Kidney capillary endothelial cell (primary cell): ENCODE measurements at places on chromosomes 6 and 20.
A peak's percentile ranks its signal among the peaks of the same experiment; 100 is the strongest.

DNA sequence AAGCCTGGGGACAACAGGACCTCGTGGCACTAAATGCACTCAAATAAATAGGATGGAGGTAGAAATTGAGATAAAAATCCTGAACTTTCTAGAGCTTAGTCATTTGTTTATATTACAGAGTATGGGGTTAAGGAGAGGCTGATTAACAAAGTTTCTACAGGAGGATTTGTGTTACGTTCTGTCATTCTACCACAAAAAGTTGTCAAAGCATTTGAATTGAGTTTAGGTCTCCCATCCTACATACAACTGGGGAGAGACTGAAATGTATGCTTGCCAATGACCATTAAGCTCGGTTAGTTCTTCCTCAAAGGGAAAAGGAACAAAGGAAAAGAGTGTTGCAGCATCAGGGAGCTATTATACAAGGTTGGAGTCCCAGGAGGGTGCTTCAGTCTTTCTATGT is 597.9 kb downstream of the COL12A1 start:
- DNase-seq, result no peak

DNA sequence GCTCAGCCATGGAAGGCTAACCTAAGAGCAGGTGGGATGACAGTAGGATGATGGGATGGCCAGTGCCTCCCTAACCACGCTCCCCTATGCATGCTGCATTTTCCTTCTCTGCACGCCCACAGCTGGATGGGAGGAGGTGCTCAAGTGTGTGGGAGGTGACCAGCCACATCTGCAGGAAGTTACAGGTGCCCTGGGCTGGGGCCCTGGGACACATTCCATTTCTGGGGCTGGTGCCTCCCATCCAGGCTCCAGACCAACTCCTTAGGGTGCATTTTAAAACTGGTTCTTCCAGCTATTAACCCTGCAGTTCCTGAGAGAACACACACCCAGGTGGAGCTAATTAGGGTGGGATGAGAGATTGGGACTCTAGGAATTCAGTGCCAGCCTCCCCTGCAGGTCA is 135.3 kb upstream of the ARMC2 start:
- DNase-seq, result no peak

DNA sequence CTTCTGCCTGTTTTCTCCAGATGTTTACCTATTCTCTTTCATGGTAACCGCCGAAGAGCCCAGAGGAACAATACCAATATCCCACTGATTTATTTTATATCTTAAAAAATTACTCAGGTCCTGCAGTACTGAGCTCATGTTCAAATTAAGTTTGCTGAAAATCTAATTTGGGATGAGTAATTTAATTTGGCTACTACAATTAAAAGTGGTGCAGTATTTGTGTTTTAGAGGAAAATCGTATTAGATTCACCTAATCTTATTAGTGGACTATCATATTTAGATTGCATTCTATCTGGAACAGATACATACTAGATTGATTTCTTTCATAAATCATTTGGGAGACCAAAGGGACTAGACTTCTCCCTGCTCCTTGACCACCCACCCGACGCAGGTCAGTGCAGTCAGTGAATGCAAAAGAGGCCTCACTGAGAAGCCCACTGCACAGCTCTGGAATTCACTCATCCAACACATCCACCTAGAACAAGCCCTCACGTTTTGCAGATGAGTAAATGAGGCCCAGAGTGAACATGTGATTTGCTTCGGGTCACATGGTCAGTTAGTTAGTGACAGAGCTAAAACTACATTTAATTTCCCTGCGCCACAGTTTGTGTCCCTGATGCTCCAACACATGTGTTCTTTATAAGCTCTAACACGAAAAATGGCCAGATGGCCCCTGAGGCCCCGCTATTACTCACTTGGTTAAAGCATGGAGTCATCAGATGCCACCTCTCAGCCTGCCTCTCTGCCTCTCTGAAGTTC is 101.8 kb downstream of the TRERF1 start:
- no peak for DNase-seq

DNA sequence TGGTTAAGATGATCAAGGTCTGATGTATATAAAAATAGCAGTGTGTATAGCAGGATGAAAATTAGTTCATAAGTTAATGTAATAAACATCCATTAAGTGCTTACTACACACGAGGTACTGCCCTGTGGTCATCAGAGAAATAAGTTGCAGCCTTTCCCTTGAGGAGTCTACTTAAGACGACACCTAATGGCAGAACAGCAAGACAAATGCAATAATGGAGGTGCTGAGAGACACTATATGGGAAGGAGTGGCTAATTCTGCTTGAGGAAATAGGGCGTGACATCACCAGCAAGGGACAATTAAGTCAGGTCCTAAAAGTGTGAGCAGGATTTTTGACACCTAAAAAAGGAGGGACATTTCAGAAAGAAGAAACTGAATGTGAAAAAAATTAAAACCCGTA is 75.2 kb downstream of the BACH2 start:
- no peak for DNase-seq

GRCh38 chr20:16018881-16019280 is 554.4 kb downstream of the KIF16B start:
- no peak for DNase-seq

DNA sequence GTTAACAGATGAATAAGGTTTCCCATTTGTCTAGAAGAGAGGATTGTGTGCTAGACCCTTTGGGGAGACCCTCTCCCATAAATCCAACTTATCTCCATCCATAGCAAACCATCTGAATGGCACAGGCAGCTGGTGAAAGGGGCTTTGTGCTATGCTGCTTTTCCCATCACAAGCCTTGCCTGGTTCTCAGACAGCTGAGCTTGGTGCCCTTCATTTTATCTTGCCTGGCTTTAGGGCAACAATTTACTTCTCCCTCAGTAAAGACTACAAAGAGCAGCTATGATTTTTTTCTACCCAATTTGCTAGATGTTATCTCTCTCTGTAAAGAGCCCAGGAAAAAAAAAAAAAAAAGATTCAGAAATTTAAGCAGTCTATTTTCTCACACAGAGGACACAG is 117.0 kb upstream of the COL21A1 start:
- DNase-seq, result no peak

GRCh38 chr6:89100114-89100513 is 17.8 kb downstream of the SRSF12 start:
- no peak for DNase-seq

- no peak for DNase-seq
Observed at GRCh38 chr6:45609141-45609638, 231.5 kb upstream of the SUPT3H start.

GRCh38 chr20:11849976-11850670 is 67.6 kb upstream of the BTBD3 start:
- DNase-seq, result no peak

- no peak for DNase-seq
Observed at GRCh38 chr6:52161689-52162438, 24.3 kb upstream of the IL17A start.

- DNase-seq, result no peak
Observed at GRCh38 chr6:158503846-158504245, 56.0 kb upstream of the TMEM181 start.

- DNase-seq, result no peak
Observed at GRCh38 chr20:62618611-62619529, 23.4 kb upstream of the SLCO4A1 start.

DNA sequence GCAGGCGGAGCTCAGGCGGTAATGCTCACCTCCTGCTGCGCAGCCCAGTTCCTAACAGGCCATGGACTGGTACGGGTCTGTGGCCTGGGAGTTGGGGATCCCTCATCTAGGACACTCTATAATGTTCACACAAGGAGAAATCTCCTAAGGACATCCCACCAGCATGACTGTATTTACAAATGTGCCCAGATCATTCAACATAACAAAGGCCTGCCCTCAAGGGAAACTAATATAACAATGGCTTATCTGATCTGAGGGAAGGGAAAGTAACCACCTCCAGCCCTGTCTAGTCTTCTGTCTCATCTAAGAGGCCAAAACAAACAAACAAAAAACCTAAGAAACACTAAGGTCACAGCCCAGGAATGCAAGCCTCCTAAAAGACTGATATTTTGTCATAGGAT is 232.8 kb downstream of the RNGTT start:
- no peak for DNase-seq

- DNase-seq, result no peak
Observed at GRCh38 chr6:119612911-119613381, 263.4 kb upstream of the MAN1A1 start.

- no peak for DNase-seq
Observed at GRCh38 chr6:131776985-131777384, 30.8 kb upstream of the ENPP1 start.

DNA sequence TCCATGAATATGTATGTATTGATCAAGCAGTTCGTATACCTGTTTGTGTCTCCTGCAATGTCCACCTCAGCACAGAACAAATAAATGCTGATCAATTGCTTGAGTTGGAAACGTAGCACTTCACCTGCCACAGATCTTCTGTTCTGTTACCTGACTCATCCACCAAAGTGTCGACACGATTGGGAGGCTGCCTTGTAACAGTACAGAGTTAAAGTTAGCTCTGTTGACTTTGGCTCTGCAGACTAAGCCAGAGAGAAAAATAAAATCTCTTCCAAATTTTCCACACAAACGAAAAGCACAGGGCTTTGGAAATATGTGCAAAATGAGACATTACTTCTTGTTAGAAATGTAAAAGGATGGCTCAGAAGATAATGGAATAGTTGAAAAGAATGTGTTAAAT is 245.4 kb downstream of the NRN1 start:
- no peak for DNase-seq

GRCh38 chr6:50097966-50098640 is 48.4 kb upstream of the DEFB112 start:
- no peak for DNase-seq

DNA sequence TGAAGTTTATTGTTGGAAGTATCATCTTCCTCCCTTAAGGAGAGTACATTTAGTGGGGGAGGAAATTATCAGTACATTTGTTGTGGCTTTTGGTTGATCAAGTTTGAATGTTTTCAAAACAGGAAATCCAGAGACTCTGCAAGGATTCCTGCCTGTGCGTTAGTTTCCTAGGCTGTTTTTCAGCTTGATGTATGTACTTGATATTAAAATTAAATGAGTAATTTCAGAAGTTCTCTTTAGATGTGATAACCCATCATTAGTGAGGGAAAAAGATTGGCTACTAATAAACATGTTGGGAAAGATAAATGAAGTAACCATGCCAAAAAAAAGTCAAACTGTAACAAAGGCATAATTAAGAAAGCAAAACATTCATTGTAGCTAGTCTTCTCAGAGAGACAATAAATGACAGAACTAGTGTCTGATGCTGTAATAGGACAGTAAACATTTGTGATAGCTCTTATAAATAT is 88.0 kb upstream of the TULP1 start:
- DNase-seq, result no peak

DNA sequence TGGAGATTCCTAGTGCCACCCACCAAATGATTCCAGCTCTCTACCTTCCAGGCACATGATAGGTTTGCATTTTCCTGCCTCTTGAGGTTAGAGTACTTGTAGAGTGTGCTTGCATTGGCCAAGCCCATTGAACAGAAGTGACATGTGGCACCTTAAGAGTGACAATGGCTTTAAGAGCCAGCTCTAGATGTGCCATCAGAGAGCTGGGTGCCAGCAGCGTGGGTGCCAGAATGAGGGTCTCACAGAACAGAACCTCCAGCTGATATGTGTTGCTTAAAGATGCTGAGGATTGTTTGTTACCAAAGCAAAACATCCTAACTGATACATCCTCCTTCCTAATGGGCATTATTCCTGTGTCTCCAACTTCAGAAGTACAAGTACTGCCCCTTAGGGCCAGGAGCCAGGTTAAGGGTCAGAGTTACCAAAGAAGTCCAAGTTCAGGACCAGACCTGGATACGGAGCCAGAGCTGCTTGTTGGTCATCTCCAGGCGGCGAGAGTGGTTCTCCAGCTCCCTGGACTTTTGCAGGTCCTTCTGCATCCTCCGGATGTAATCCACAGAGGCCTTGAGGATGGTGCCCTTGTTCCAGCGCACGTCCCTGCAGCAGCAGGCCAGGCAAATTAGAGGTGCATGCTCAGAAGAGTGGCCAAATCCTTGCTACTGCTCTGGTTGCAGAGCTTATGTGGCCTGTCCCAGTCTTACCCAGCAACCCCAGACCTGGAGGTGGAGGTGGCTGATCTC is 47.5 kb downstream of the MDFI start:
- no peak for DNase-seq

- no peak for DNase-seq
Observed at GRCh38 chr6:106162921-106163320, 76.8 kb downstream of the PRDM1 start.

DNA sequence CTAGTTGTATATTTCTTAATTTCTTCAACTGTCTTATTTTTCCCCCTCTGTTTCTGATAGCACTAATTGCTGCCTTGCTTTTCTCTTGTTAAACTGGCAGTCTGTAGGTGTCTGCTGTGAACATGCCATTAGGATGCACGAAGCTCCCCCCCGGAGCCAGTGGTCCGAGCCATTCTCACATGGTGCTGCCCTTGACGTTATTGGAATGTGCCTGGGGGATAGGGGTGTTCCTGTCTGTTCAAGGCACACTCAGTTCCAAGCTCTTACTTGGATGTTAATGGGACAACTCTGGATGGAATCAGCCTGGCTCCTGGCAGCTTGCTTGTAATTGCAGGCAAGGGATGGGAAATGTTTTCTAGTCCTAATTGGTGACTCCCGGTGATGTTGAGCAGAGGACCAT is 68.4 kb downstream of the RREB1 start:
- DNase-seq, result no peak

DNA sequence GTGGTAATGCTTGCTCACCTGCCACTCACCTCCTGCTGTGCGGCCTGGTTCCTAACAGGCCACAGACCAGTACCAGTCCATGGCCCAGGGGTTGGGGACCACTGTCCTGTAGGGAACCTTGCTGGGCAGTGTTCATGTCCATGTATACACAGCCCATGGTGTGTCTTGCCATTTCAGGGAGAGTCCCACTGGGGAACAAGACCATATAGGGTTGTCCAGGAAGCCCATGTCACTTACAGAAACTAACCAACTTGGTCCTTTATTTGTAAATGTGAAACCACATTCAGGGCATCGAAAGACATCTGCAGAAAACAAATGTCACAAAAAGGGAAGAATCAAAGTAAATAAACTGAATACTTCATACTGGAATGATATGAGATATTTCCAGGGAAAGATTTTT is 179.1 kb downstream of the NFATC2 start:
- no peak for DNase-seq

GRCh38 chr6:29005183-29005885 is at the start of gene ZNF311:
Gene ZNF311 (minus strand): TSS chr6:29005315. CDS start chr6:29003954, 1,361 bp downstream.
- DNase-seq, result peak; percentile 65

DNA sequence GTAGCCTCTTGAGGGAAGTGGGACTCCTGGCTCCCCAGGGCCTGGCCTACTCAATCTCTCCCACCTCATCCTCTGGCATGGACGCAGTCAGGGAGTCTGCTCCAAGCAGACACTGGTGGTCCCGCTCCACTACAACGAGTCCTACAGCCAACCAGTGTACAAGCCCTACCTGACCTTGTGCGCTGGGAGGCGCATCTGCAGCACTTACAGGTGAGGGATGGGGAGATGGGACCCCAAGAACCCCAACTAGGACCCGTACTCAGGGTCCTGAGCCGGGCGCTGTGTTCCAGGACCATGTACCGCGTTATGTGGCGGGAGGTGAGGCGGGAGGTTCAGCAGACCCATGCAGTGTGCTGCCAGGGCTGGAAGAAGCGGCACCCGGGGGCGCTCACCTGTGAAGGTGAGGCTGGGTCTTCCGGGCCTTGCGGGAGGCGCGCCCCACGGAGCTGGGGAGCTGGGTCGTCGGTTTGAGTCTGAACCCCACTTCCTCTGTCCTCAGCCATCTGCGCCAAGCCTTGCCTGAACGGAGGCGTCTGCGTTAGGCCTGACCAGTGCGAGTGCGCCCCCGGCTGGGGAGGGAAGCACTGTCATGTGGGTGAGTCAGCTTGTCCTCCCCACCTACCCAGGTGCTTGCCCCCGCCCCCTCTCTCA is 2.1 kb downstream of the EGFL8 start:
- no peak for DNase-seq
